ENCODE measurements at places on chromosomes 3 and 15.

GRCh38 chr3:104916971-104917370 is 449.7 kb upstream of the ALCAM start:
- DNase-seq: no peak

GRCh38 chr3:33991673-33992072 is 193.2 kb downstream of the PDCD6IP start:
- no peak for DNase-seq

- DNase-seq: no peak
Observed at GRCh38 chr3:30343861-30344260, 262.5 kb upstream of the TGFBR2 start.

DNA sequence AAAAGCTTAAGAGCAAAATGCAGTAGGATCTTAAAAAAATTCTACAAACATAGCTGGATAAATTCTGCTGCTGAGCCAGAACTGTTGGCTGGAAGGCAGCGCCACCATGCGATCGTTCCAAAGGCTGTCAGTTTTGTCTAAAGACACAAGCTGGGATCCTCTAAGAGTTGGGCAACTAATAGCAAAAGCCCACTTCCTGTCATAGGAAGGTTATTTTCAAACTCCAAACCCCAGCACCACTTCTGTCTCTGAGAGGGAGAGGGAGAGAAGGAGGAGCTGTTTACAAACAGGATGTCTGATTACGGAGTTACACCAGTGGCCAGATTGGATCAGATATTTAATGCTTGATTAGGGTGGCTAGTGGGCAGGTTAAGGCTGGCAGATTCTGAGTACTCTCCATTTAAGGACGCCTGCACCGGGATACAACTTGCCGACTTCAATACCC is 44.0 kb downstream of the EIF4E3 start:
- no peak for DNase-seq

GRCh38 chr15:70137967-70138366 is 40.2 kb upstream of the TLE3 start:
- no peak for DNase-seq

GRCh38 chr3:174287705-174288104 is 571.4 kb upstream of the NAALADL2 start:
- no peak for DNase-seq

DNA sequence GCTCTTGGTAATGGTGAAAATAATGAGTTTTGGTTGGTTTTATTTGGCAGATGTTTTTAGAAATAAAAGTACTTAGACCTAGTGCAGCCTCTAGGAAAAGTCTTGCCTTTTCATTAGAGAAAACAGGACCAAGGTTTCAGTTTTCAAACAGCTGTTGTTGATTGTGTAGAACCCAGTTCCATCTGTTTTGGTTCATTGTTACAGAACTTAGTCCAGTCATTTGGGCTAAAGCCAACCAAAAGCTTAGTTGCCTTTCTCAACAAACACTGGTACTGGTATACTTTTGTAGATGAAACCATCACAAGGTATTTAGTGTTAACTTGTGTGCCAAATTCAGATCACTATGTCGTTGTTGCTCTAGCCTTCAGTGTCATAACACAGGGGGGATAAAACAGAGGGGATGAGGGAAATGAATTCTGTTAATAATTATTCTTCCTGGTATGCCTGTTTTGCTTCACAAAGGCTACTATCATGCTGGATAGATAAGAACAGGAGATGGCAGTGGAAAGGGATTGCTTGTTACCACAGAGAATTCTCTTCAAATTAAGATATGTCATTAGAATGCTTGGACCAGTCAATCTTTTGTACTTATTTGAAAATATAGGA is 12.6 kb upstream of the APH1B start:
- no peak for DNase-seq

- no peak for DNase-seq
Observed at GRCh38 chr3:113183748-113184661, 27.4 kb upstream of the BOC start.

DNA sequence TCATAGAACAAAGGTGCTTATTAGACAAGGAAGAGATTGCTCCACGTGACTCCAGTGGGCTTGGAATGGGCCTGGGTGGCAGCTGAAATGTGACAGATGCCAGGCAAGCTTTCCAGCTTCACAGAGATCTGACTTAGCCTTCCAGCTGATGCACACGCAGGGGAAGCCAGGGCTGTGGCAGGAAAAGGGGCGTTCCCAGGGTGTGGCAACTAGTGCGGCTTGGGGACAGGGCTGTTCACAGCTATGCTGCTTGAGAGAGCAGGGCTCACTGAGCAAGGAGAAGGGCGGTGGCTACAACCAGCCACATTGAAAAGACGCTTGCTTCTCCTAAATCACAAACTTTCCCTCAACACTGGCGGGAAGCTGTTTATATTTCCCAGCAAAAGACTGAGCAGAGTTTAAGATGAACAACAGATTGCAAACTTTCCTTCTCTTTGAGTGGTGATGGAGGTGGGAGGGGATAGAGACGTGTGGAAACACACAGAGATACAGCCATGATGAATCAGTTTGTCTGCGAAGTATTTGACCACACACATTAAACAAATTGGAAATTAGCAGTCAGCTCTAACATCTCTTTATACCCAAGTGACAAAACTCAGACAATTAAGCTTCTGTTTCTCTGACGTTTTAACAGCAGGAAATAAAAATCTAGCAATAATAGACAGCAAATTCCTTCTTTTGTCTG is 127.5 kb downstream of the BDH1 start:
- DNase-seq: no peak
